COR-L47 (cell line): ENCODE measurements at places on chromosomes 1 and 21.

- no peak for DNase-seq
Observed at GRCh38 chr1:235409042-235409820, 42.0 kb downstream of the TBCE start.

DNA sequence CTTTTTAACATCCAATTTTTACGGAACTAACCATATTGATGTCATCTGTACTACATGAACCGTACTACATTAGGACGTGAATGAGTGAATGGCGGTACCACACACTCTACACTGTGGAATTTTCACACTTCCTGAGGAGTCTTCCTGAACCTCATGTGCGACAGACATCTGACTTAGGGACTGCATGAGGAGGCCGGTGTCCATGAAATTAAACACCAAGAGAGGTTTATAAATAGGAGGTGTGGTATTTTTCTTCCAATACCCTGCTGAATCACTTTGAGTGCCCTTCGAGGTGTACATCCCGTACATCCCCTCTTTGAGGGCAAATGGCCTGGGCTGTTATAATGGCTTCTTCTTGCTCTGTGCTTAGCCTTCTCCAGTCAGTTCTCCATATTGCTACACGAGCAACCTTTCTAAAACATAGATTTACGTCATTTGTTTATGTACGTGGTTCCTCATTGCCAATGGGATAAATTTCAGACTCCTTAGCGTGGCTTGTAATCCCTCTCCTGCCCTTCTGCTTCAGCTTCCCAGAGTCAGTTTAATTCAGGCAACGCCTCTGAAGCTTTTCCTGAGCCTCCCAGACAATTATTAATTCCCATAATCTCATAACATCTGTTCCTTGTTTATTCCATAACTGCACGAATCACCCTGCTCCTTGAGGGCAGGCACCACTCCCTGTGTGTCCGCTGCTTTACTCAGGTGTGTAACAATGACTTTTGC lies 9.4 kb downstream of the ST3GAL3 start:
- no peak for DNase-seq

GRCh38 chr1:96634883-96635282 lies 86.7 kb upstream of the PTBP2 start:
- DNase-seq = no peak

GRCh38 chr1:60936163-60936562 lies 146.2 kb upstream of the NFIA start:
- no peak for DNase-seq

GRCh38 chr1:205963352-205964155 lies 20.3 kb upstream of the SLC26A9 start:
- DNase-seq = no peak

- no peak for DNase-seq
Observed at GRCh38 chr1:64320470-64320869, 117.0 kb downstream of the UBE2U start.

- no peak for DNase-seq
Observed at GRCh38 chr1:54989968-54990810, 8.5 kb upstream of the BSND start.

- no peak for DNase-seq
Observed at GRCh38 chr1:8077120-8077573, 51.0 kb upstream of the ERRFI1 start.

- no peak for DNase-seq
Observed at GRCh38 chr1:86733340-86733739, 29.0 kb downstream of the SH3GLB1 start.

- DNase-seq = no peak
Observed at GRCh38 chr1:76865696-76866286, 1.5 kb upstream of the ST6GALNAC5 start.

- no peak for DNase-seq
Observed at GRCh38 chr21:26751305-26751704, 93.9 kb downstream of the ADAMTS1 start.

DNA sequence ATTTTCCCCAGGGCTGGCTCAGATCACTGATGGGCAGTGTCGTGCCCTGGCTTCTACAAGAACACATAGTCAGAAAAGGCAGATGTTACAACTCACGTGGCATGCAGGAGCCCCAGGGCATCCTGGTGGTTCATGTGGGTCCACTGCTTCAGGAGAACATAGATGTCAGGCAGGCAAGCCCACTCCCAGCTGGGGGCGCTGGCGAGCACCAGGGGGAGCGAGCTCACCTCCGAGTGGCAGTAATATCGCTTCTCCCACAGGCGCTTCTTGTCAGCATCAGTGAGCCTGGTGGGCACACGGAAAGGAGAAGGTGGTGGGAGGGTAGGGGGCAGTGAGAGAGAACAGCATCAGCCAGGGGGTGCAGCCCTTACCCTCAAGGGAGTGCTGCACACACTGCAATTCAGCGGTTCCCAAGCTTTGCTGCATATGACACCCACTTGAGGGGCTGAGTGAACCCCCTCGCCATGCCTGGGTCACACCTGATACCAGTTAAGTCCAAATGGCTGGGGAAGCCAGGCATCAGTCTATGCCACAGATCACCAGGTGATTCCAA lies 34.3 kb upstream of the PPP1R15B start:
- peak; percentile 13 for DNase-seq

GRCh38 chr1:203133970-203134725 lies 6.6 kb downstream of the ADORA1 start:
- DNase-seq = no peak

- no peak for DNase-seq
Observed at GRCh38 chr1:7232441-7233236, 447.4 kb downstream of the CAMTA1 start.

DNA sequence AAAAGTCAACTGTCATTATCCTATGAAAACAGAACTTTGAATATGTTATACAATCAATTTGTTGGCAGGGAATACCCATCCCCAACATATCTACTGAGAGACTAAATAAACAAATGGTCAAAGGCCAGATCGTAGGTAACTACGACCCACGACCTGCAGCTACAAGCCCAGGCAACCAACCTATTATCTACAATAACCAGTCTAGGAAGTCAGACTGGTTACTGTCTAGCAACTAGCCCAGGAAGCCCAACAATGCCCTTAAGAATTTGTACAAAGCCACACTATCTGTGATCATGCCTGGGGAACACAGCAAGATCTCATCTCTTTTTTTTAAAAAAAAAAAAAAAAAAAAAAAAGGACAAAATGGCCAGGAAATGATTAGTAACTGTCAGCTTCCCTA lies 58.7 kb downstream of the SMYD3 start:
- DNase-seq = no peak

GRCh38 chr1:174659823-174660222 lies 212.1 kb downstream of the GPR52 start:
- DNase-seq = no peak

- DNase-seq = no peak
Observed at GRCh38 chr21:45269861-45270260, 17.8 kb downstream of the POFUT2 start.

- DNase-seq = no peak
Observed at GRCh38 chr21:29228306-29228705, 70.4 kb upstream of the BACH1 start.

GRCh38 chr1:230341162-230341546 lies 85.0 kb downstream of the PGBD5 start:
- DNase-seq = no peak

DNA sequence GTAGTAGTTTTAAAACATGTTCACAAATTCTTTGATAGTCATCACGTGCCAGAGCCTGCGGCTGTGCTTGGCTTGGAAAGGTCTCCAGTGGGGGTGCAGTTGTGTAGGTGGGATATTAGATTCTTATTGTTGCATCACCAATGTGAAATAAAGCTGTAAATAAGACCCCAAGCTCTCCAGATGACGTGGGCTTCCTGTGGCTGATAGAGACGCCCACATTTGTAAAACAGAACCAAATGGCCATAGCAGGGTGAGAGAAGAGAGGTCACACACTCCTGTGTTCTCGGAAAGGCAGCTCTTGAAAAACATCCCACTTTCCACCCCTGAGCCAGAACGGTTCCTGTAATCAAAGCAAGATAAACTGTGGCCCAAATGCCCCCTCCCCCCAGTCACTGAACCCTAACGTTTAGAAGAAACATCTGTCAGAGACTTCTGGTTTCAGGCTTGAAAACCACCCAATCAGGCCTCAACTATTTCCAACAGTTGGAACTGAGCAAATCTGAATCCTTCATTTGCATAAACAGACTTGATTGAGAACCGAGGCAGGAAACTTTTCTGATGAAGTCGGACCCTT lies 6.6 kb upstream of the NTPCR start:
- DNase-seq = no peak

GRCh38 chr1:45198185-45198584 lies 8.2 kb downstream of the ZSWIM5 start:
- no peak for DNase-seq

DNA sequence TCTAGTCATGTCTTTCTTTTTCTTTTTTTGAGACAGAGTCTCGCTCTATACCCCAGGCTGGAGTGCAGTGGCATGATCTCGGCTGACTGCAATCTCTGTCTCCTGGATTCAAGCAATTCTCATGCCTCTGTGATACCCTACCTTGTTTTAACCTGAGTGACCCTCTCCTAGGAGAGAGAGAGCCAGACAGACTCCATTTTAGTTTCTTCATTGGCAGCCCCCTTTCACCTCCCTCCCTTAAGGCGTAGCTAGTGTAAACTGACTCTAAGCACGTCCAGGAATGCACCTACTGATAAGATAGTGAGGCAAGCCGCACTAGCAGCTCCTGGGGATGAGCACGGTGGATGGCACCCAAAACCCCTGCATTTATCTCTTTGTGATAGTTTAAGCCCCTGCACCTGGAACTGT lies 5.2 kb upstream of the PKNOX1 start:
- no peak for DNase-seq

DNA sequence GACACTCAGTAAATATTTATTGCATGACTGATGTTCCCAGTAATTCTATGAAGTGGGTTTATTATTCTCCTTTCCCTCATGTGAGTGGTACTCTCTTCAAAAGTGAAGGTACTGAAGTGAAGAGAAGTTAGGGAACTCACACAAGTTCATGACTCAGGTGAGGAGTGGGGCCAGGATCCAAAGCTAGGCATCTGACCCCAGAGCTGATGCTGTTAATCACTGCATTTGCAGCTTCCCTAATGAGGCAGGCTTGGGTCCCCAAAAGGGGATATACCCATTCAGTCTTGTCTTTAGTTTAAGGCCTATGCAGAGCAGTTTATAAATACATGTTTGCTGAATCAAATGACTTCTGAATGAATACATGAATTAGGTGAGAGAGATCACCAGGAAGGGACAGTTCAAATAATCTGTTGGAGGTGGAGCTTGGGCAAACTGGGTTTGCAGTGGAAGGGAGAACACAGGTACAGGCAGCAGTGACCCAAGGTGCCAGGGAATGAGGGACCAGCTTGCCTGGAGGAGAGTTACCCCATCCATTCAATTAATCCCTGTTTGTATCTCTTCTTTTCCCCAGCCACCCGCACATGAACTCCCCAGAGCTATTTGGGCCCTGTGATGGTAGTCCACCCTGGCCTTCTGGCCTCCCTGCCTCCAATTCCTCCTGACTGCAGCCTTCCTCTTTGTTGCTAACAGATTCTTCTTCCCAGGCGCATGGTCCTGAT lies 2.0 kb downstream of the CD58 start:
- DNase-seq = no peak

DNA sequence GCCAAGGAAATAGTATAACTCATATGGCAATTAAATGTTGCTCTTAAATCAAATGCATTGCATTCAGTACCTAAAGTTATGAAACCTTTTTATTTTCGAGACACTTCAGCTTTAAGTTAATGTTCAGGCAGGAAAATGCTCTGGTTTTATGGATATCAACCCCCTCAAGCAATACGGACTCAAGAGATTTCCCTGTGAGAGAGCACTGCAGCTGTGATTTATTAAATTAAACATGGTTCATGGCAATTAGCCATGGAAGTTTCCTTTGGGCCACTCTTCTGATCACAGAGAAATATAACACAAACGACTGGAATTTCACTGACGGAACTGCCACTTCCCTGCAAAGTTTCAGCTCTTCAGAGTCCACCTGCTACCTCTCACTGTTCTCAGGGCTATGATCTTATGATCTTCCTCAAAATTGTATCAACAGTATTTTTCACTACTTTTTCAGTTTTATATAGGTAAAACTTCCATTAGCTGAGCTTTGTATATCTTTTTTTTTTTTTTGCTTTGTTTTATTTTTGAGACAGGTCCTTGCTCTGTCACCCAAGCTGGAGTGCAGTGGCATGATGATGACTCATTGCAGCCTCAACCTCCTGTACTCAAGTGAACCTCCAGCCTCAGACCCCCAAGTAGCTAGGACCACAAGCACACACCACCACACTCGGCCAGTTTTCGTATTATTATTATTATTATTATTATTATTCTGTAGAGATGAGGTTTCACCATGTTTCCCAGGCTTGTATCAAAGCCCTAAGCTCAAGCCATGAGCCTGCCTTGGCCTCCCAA lies 923.1 kb upstream of the TMPRSS15 start:
- DNase-seq = no peak
